CD4-positive, alpha-beta T cell treated with Interleukin-21 for 1 hour (primary cell): ENCODE measurements at places on chromosomes 16 and 17.

DNA sequence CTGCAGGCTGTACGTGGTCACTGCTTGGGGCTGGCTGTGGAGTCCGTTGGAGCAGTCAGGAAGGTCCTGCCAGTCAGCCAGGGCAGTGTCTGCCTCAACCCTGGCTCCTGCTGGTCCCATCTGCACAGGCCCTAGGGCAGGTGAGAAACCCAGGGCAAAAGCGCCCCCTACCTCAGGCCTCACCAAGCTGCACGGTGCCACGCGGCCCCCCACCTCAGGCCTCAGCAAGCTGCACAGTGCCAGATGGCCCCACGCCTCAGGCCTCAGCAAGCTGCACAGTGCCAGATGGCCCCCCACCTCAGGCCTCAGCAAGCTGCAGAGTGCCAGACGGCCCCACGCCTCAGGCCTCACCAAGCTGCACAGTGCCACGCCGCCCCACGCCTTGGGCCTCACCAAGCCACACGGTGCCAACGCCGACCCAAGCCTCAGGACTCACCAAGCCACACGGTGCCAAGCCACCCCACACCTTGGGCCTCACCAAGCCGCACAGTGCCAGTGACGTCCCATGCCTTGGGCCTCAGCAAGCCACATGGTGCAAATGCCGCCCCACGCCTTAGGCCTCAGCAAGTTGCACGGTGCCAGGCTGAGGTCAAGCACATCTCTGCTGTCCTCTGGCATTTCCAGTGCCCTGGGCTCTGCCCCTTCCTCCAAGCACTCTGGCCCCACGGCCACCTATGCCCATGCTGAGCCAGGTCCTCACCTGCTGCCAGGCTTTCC is 5.5 kb downstream of the TMEM204 start:
- DNase-seq = peak; percentile 41

DNA sequence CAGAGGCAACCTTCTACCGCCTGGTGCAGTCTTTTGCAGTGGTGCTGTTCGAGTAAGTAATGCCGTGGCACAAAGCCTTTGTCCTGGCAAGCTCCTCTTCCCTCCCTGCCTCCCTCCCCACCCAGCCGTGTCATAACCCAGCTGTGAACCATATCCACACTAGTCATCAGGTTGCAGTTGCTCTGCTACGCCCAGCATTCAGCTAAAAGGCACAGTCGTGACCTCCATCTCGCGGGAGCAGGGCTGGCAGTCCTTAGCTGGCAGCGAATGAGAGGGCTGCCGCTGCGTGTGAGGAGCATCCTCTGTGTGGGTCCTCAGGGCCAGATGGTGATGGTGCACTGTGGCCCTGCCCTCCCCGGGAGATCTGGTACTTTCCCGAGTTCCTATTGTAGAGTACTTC is 39.3 kb downstream of the CIBAR2 start:
- DNase-seq = no peak

- no peak for DNase-seq
Observed at GRCh38 chr17:75908201-75908600, 3.5 kb upstream of the MRPL38 start.

GRCh38 chr17:82496529-82497434 is 22.8 kb upstream of the FOXK2 start:
- peak; percentile 91 for DNase-seq

- DNase-seq = peak; percentile 27
Observed at GRCh38 chr17:77099997-77100396, 40.8 kb upstream of the SEC14L1 start.

DNA sequence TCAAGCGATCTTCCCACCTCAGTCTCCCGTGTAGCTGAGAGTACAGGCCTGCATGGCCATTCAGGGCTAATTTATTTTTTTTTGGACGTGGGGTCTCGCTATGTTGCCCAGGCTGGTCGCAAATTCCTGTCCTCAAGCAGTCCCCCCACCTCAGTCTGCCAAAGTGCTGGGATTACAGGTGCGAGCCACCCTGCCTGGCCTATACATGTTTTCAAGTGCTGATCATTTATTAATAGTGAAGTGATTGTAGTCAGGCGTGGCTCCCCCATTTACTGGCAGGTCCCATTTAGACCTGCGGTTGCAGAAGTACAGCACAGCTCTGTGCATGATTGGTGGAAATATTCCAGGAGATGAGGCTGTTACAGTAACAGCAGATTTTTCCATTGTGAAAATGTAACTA is 8.4 kb downstream of the FOXK2 start:
- DNase-seq = no peak

DNA sequence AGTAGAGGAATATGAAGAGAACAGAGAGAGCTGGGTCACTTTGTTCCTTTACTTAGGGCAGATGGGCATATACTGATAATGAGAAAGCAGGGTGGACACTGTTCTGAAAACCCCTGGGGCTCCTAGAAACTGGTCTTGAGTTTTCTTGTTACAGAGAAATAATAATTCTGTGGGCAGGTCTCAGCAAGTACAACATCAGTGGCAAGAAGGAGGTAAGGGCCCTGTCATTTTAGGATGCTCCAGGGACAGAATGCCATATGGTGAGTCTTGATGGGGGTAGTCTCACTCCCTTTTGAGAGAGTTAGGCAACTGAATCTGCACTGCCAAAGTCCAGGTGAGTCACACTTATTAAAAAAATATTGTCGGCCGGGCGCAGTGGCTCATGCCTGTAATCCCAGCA is 102.3 kb downstream of the KCNJ2 start:
- DNase-seq = no peak

- no peak for DNase-seq
Observed at GRCh38 chr17:33973491-33973890, 281.6 kb upstream of the CCL2 start.

DNA sequence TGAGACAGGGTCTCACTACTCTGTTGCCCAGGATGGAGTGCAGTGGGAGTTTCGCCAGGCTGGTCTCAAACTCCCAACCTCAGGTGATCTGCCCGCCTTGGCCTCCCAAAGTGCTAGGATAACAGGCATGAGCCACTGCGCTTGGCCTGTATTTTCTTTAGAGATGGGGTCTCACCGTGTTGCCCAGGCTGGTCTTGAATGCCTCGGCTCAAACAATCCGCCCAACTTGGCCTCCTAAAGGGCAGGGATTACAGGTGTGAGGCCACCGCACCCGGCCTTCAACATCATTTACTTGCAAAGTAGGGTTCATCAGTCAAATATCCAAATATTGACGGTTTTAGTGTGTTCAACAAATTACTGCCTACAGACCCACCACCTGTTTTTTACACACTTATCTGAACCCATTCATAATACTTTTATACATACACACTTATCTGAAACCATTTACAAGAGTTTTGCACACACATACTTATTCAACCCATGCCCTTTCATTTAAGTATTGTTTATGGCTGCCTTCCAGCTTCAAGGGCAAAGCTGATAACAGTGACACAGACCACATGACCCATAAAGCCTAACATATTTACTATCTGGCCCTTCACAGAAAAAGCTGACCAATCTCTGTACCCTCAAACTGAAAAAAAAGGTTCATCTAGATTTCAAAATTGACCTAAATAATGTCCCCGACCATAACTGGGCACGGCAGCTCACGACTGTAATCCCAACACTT is 11.9 kb downstream of the TMEM170A start:
- no peak for DNase-seq

GRCh38 chr17:30821871-30822723 is 2.4 kb downstream of the CRLF3 start:
- DNase-seq = peak; percentile 29
